ENCODE measurements at places on chromosomes 5 and 9.

- DNase-seq: no peak
Observed at GRCh38 chr5:54996466-54996865, 11.1 kb upstream of the ESM1 start.

GRCh38 chr5:137296213-137296781 is 202.8 kb downstream of the SPOCK1 start:
- DNase-seq: no peak

- DNase-seq: no peak
Observed at GRCh38 chr5:43314724-43315123, 1.5 kb upstream of the HMGCS1 start.

DNA sequence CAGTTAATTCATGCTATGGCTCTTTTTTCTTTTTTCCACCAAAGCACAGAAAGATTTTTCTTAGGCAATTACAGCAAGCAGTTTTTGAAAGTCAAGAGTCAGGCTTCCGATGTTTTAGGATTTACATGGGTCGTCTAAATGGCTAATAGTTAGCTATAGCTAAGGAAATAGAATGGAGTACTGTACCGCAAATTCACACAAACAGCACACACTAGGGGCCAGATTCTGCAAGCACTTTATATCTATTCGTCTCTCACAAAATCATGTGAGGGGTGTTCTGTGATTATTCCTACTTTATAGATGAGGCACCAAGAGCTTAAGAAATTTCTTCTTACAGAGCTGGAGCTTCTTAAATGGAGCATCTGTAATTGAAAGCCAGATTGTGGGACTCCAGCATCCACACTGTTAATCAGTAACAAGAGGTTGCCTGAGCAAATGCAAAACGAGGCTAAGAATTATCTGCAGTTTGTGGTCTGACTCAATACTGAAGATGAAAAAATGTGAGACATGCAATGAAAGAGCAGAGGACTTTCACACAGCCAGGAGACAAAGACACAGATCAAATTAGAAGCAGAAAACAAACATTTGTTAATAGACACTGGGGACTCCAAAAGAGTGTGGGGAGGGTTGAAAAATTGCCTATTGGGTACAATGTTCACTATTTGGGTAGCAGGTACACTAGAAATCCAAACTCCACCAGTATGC is 62.7 kb upstream of the CTXN3 start:
- no peak for DNase-seq

- no peak for DNase-seq
Observed at GRCh38 chr5:62386824-62387223, 16.9 kb downstream of the DIMT1 start.

DNA sequence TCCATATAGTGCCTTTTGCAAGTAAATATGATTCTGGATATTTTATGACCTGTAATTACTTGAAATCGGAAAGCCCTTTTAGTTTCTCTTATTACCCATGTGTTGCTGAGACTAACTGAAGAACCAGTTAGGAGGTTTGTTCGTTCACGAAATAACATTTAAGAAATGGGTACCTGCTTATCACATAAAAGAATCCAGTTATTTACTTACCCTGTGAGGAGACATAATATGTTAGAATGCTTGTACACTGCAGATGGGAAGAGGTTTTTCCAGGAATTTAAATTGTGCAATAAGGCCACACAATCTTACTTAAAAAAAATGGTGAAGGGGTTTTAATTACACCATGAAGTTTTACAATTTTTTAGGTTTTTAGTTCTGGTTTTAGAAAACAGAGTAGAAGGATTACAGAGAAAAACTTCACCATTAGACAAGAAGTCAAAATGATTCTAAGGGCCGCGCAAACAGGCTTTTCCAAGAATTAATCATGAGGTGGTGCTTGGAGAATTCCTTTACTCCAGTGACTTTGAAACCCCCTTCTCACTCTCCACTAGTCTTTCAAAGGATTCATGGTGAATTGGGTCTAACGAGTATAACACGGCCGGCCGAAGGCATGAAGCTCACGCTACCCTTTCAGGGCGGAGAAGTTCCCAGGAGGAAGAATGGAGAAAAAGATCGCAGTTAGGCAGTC is 1.1 kb upstream of the PTGER4 start:
- DNase-seq: no peak

DNA sequence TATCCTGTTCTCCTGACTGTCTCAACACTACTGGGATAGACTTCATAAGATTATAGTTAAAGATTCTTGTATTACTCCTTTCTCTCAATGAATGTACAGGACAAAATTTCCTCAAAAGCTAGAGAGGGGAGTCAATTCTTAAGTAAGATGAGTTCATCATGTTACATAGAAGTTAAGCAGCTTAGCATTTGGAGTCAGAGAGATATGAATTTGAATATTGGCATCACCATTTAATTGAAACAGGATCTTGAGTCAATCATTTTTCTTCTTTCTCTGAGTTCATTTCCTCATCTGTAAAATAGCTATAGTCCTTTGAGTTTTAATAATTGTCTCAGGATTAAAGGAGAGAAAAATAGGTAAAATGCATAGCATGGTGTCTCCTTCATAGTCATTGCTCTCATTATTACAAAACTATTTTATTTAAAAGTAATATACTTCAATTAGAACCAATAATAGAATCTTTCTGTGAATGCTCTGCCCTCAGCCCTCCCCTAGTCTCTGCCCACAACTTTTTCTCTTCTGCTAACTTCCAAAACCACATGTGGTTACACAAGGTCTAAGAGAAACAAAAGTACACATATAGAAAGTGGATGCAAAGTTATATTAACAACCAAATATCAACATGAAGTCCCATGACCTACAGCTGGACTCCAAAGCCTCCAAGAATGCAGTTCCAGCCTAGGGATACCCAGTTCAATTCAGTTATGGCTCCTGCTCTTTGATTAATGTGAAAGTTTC is 265.6 kb downstream of the TLE1 start:
- no peak for DNase-seq

DNA sequence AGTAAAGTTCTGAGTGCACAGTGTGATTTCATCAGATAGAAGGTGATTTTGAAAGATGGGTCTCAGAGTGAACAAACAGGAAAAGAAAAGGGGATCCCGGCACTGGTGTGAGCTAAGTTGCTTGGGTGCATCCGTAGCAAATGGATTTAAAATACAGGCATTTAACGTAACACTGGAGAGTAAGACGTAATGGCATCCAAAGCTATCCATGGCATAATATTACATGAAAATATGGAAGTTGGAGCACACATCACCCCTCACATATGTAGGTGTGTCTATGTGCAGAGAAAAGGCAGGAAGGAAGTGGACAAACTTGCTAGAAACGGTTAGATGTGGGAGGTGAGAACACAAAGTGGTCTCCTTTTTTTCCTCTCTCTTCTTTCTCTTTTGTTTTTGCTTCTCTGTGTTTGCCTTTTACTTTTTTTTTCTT is 38.2 kb upstream of the SEMA4D start:
- DNase-seq: no peak

GRCh38 chr9:123997665-123998277 is 13.8 kb upstream of the LHX2 start:
- no peak for DNase-seq

DNA sequence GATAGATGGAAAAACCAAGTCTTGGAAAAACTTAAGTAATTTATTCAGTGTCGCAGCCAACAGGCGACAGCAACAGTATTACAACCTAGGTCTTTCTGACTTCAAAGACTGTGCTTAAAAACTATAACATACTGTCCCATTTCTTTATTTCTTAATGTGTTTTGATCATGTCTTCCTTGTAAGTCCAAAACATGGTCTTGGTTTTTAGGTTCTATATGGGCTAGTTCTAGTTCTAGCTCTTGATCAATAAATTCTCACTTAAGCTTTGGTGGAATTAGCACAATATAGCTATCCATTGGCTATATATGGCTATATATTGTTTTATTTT is 69.9 kb downstream of the IQGAP2 start:
- DNase-seq: no peak

DNA sequence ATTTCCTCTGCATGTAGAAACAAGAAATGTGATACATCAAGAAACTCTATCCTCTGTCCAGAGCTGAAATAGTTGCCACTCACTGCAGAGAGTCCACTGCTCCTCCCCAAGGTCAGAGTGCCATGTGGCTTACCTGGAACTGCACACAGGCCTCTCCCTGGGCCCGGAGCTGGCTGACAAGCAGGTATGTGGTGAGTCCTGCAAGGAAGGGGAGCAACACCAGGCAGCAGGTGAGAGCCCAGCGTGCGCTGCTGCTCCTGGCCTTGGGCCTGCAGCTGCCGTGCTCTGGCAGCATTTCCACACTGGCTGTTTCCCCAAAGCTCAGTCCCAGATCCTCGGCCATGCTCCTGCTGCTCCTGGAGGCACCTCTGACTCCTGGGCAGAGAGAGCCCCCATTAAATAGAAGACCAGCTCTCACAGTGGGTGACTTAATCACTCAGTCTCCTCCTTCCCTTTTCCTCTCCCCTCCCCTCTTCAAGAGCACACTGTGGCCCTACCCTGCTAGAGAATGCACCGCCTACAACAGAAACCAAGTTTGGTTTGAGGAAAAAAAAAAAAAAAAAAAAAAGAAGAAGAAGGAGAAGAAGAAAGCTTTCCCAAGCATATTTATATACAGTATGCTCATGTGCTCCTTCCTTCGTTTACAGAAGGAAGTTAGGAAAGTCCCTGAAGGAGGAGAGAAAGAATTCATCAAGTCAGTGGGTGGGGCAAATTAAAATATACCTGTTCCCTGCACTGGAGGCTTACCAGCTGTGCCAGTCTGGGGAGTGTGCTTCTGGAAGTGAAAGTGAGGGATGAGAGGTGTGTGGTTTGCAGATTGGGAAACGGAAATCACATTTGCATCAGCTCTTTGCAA is at the start of gene TNFSF15:
Gene TNFSF15, minus strand, starts transcription at position 370 of the 856 bp plus-strand sequence. Its CDS starts 27 bp downstream, at position 343.
- no peak for DNase-seq

DNA sequence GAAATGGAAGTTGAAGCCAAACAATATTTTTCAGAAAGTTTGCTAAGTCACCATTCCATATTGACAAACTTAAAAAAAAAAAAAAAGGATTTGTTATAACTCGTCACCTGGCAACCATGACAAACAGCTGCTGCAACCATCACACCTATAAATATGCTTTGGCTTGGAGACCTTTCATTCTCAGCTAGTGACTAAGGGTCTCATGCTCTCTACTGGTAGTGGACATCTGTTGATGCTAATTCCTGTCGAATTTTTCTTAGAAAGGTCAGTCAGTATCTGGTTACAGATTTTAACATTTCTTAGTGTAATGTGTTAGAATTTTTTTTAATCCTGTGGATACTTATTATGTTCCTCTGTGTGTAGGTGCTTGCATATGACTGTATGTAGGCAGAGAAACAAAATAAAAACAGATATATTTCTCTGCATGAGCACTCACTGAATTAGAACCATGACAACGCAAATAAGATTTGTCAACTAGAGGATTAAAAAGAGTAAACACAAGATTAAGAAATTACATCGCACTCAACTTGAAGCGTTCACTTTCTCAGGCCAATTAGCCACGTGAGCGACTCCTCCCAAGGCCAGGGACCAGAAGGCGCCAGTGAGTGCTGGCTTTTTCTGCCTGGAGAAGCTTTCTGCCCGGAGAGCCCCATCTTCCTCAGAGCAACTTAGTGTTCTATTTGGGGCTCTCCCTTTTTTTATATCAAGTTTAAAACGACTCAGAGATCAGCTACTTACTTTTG is 27.0 kb upstream of the ZNF622 start:
- no peak for DNase-seq

DNA sequence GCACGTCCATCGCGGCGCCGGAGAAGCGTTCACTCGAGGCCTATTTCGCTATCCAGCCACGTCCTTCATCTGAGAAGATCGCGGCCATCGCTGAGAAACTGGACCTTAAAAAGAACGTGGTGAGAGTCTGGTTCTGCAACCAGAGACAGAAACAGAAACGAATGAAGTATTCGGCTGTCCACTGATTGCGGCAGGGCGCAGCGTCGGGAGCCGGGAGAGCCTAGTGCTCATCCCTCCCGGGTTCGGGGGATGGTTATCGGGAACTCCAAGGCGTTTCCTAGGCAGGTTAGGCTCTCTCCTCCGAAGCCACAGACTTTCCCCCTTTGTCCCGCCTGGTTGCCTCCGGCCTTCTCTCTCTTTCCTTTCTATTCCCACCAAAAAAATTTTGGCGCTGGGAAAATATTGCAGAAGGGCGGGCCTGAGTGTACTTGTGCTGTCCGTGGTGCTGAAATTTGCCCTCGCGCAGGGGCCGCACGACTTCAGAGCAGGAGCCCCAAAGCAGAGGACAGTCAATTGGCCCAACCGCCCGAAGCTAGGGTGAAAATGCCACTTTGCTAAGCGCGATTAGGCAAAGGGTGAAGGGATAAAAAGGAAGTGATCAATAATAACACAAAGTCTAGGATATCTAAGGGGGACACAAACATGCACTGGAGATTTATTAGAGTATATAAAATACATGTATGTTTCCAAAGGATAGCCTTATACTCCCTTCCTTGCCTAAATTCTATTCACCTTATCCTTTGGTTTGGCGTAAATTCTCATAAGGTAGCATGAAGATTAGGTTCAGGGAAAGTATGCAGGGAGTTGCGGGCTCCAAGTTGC is 1.8 kb downstream of the POU4F3 start:
- peak; percentile 34 for DNase-seq

DNA sequence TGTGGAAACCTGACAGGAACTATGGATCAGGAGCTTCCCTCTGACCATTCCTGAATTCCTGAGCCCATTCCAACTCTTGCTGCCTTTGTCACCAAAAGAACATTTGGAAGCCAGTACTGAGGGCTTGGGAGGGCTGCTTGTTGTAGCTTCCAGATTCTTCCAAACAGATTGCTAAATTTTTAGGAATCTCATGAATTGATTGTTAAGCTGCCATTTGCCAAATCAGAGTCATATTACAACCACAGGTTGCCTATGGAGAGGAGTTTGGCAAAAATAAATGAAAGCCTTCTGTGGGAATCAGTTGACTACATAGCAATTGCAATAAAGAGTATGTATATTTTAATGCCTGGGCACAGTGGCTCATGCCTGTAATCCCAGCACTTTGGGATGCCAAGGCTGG is 39.2 kb upstream of the SLC28A3 start:
- DNase-seq: no peak

DNA sequence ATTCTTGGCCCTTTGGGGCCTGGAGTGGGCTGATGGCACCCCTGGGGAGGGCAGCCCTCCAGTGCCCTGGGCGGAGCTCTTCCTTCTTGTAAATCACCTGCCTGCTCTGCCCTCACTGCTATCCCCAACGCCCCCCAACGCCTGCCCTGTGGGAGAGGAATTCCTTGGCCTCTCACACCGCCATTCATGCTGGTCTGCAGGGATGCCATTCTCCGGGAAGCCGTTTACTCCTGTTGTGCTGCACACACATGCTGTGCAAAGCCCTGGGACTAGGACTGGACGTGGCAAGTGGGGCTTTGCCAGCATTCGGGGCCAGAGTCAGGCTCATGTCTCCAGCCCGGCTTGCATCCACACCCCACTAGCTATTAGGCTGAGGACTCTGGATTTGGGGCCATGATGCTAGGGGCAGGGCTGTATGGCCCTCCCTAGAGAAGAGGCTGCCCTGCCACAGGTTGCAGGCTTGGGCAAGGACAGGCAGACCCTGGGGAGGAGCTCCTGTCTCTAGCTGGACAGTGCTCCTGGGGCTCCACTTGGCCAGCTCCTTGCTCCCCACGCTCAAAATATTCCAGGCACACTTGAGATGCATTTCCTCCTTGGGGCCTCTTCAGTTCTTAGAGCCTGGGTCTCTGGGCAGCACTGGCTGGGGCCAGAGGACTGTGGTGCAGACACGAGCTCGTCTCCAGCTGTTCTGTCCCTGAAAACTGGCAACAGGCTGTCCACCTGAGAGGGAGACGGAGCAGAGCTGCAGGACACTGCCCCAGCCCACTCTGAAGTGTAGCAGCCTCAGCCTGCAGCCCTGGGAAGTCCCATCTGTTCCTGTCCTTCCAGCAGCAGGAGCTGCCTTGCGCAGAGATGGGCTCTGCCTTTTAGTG is 226.9 kb downstream of the CACNA1B start:
- no peak for DNase-seq

- DNase-seq: no peak
Observed at GRCh38 chr5:127096328-127096993, 23.2 kb upstream of the C5orf63 start.

GRCh38 chr9:96075111-96075510 is 199.6 kb downstream of the ERCC6L2 start:
- DNase-seq: no peak
